Karpas-422 (cell line): ENCODE measurements at places on chromosomes 3 and 15. TPM values are rescaled to one million over a fixed set of nuclear protein-coding genes. Genes with fewer than 3 reads are reported as not detected.

The GOLGA8J gene
- not detected in 2 replicates for total RNA-seq

DNA sequence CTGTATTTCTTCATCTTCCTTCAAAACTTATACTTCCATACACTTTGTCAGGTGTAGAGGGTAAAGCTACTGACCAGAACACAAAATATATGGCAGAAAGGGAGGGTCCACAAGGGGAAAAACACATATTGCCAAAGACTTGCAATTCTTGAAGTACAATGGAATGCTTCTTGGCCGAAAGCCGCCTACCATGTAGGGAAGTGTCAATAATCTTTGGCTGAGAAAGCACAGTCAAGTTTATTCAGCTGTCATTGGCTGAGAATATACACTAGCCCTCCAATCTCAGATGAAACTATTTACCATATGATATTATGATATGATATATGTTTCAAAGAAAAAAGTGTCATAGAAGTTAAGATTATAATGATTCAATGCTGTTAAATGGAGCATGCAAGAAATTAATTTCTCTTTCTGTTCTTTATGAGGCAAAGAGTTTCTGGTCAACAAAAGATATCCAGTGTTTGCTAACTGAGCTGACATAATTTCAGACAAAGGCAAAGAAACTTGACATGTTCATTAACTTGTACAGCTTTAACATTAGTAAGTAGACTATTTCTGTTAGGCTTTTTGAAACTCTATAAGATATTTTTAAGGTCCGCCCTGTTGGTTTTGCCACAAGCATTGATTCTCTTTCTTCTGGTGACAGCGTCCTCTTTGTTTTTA is 89.0 kb upstream of the LPP start:
- no peak for DNase-seq

GRCh38 chr3:177512945-177513814 is 315.9 kb upstream of the TBL1XR1 start:
- no peak for DNase-seq

DNA sequence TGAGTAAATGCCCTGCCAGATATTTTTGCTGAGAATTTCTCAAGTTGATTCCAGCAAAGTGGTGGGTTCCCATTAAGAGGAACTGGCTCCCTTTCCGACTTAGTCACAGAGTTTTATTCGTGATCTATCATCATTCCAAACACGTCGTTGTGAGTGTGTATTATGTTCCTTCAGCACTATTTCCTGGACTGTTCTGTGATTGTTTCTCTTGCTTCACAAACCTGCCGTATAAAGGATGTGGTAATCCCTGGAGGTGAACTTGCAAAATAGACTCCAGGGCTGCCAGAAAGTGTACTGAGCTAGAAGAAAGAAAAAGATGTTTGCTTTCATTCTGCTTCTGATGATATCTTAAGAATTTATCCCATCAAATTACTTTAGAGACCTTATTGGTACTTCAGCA is 14.5 kb upstream of the CAPN3 start:
- no peak for DNase-seq

DNA sequence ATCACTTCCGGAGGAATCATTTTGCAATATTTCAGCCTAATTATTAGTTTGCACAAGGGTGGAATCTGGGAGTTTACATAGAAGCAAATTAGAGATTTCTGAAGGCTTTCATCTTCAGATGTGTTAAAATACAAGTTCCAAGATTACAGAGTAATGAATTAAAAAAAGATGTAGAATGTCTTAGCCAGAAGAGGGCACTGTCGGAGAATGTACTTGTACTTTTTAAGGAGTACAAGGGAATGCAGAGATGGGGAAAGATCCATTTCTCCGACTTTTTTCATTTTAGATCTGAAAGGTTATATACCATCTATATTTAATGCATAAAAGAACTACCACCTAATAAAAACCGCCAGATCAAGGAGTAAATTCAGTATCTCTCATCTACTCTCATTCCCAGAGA is 43.1 kb upstream of the WDR5B start:
- peak; percentile 48 for DNase-seq

- DNase-seq, result no peak
Observed at GRCh38 chr3:23987356-23987755, 42.3 kb downstream of the NR1D2 start.

DNA sequence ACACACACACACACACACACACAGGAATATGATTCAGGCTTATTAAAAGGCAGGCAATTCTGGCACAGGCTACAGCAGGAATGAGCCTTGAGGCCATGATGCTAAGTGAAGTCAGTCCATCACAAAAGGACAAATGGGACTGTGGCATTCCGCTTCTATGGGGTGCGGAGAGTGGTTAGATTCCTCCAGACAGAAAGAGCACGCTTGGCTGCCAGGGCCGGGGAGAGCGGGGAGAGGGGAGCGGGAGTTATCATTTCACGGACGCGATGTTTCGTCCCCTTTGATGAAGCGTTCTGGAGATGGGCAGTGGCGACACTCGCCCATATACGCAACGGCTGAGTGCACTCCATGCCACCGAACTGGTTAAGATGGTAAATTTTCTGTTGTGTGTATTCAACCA is 58.5 kb upstream of the FAM174B start:
- no peak for DNase-seq

- no peak for DNase-seq
Observed at GRCh38 chr3:23550402-23550801, 255.4 kb upstream of the UBE2E1 start.

The LMAN1L gene
- total RNA-seq, result 3.3 and 4.3 TPM in 2 replicates

The ITGA11 gene
- total RNA-seq, result not detected in 2 replicates

- DNase-seq, result no peak
Observed at GRCh38 chr3:195319060-195319459, 48.1 kb upstream of the XXYLT1 start.

DNA sequence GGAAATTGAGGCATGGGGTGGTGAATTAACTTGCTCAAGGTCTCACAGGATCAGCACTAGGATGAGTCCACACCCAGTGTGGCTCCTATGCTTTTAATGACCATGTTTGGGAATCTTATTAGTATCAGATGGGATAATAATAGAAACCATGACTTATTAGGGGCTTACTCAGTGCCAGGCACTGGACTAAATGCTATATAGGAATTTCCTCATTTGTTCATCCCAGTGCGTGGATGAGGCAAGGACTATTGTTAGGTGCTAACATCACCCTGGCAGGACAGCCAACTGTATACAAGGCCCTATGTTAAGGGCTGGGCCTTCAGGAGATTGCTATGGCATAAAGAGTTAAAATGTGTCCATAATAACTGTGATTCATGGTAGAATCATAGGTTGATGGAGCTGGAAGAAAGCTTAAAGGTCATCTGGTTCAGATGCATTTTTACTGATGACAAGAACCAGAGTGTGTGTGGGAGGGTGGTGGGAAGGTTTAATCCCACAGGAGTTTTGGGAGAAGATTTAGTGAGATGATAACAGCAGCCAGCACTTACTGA is 4.7 kb upstream of the FEM1B start:
- DNase-seq, result no peak

- no peak for DNase-seq
Observed at GRCh38 chr15:90407871-90408317, 19.9 kb downstream of the IQGAP1 start.

- DNase-seq, result no peak
Observed at GRCh38 chr15:89839167-89839810, 24.6 kb upstream of the ANPEP start.

- no peak for DNase-seq
Observed at GRCh38 chr3:61964566-61964965, 403.2 kb downstream of the PTPRG start.

DNA sequence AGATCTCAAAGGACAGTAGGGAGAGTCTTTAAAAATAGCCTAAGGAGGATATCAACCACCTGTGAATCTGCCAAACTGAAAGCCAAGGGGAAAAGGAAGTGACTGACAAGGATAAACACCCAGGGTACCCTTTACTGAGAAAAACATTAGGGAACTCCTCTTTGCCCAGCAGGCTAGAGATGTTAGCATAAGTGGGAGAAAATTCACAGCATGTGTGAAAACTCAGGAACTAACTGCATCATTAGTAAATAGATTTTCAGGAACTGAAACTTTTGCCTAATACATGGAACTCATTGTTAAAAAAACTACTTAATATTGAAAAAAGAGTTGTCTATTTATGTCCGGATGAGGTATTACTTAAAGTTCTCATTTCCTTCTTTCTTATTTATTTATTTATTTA is 375.5 kb downstream of the NTRK3 start:
- no peak for DNase-seq

DNA sequence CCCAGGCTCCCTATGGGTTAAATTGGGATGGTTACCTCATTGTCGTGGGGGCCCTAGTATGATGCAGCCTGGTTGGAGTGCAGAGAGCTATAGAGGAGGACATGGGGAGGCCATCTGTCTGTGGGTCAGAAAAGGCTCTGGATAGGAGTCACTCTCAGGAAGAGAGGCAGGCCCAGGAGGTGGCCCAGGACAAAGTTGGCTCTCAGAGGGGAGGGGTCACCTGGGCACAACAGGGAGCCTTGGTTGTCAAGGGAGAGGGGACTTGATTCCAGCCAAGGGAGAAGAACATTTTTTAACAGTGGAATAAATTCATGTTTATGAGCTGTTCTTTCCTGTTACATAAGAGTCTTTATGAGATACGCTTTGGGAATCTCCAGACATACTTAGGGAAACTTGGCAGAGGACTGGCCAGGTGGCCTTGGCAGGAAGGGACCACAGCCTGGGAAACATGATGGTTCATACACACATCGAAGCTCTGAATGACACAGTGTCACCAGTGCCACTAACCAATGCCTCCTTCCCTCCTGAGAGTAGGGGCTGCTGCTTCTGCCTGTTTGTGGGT is 27.5 kb upstream of the LCTL start:
- no peak for DNase-seq

DNA sequence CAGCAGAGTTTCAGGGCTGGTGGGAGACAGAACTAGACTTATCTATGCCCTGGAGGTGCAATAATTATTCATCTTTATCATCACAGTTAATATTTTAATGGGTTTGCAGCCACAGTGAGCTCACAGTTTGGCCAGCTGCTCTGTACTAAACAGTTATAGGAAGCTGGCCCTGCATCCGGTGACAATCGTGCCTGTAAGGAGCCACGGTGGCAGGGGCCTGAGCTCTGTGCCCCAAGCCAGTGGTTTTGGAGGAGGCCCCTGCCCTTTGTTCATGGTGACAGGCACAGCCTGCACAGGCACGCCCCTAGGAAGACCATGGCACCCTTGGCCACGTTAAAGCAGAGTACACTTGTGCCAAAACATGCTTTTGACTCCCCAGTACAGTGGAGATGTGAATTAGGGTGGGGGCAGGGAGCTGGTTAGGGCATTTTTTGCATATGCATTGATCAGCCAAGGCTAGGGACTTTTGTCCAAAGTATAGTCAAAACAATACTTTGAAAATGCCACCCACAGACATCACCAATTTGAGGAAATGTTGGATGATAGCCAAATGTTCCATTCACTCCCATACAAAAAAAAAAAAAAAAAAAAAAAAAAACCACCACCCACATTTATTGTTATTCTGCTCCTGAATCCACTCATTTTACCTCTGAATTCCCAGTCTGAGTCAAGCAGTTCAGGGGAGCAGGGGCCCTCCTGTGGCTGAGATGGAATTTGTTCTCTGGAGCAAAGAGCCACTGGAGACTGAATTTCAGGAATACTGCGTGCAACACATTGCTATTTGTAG is 3.4 kb upstream of the RFTN1 start:
- DNase-seq, result peak; percentile 71

- DNase-seq, result no peak
Observed at GRCh38 chr3:30656624-30657141, 50.3 kb downstream of the TGFBR2 start.

- no peak for DNase-seq
Observed at GRCh38 chr3:38644662-38645053, 4.8 kb downstream of the SCN5A start.

DNA sequence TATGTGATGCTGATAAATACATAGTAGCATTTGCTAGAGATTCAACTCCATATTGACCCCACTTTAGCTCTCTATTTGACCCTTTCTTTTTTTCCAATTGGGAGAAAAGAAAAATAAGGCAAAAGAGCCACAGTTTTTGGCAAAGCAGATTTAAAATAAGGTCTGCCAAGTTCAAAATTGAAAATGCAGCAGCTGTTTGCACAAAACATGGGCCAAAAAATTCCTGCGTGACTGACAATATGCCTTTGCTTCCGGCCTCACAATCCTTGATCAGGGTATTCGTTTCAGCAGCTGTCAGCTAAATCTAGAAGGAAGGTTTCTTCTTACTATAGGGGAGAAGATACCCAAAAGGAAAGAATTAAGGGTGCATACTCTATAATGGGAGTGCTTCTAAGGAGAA is 563.5 kb upstream of the CCDC54 start:
- no peak for DNase-seq

- no peak for DNase-seq
Observed at GRCh38 chr3:139751789-139752188, 74.0 kb upstream of the NMNAT3 start.

The GNAT1 gene
- total RNA-seq, result not detected in 2 replicates

- no peak for DNase-seq
Observed at GRCh38 chr15:36888011-36888992, 212.0 kb downstream of the MEIS2 start.

The LINGO1 gene
- total RNA-seq, result not detected in 2 replicates

The CRABP1 gene
- not detected in 2 replicates for total RNA-seq

GRCh38 chr3:128278761-128279600 is 125.7 kb downstream of the EEFSEC start:
- no peak for DNase-seq

- DNase-seq, result no peak
Observed at GRCh38 chr15:69625328-69625727, 172.7 kb downstream of the RPLP1 start.

The SOX14 gene
- not detected in 2 replicates for total RNA-seq

The RUVBL1 gene
- 110 and 128 TPM in 2 replicates for total RNA-seq

The CPA3 gene
- total RNA-seq, result not detected in 2 replicates

DNA sequence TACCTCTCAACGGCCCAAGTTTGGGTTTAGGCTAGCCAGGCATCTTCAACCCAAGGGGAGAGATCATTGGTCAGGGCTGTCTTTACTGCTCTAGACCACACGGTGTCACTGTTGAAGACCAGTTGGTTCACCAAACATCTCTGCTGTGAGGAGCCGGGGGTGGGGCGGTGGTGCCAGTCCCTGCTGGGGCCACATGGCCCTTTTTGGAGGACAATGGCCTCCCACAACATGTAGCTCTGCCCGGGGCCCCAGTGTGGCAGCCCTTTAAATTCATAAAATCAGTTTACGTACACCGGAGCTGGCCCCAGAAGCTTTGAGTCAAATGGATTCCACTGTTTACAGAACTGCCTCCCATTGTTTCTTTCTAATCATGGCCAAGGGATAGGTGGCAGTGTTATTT is 19.1 kb upstream of the TM4SF18 start:
- DNase-seq, result peak; percentile 77

- no peak for DNase-seq
Observed at GRCh38 chr15:88835119-88835518, 31.9 kb downstream of the ACAN start.

The AMIGO3 gene
- total RNA-seq, result 3.8 TPM in 1 of 2 replicates, not detected in the other

GRCh38 chr15:77531191-77532000 is 101.3 kb downstream of the LINGO1 start:
- no peak for DNase-seq

DNA sequence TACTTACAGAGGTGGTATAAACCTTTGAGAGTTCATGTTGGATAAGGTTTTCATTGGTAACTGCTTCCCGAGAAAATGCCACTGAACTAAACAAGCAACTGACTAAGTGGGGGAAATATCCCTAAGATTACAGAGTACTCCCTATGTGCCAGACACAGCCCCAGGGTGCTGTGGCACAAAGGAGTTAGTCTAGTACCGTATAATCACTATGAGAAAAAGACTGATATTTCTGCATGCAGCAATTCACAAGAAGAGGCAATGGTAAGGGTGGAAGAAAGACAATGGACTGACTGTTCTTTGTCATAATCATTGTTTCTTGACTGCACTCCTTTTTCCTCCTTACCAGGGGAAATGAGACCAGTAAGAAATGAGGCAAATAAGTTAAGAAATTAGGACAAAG is 20.0 kb upstream of the SLC25A26 start:
- DNase-seq, result no peak
